D721Med (cell line): ENCODE measurements at places on chromosomes 13 and 19.

GRCh38 chr13:91520952-91521351 is 122.5 kb downstream of the GPC5 start:
- no peak for DNase-seq

DNA sequence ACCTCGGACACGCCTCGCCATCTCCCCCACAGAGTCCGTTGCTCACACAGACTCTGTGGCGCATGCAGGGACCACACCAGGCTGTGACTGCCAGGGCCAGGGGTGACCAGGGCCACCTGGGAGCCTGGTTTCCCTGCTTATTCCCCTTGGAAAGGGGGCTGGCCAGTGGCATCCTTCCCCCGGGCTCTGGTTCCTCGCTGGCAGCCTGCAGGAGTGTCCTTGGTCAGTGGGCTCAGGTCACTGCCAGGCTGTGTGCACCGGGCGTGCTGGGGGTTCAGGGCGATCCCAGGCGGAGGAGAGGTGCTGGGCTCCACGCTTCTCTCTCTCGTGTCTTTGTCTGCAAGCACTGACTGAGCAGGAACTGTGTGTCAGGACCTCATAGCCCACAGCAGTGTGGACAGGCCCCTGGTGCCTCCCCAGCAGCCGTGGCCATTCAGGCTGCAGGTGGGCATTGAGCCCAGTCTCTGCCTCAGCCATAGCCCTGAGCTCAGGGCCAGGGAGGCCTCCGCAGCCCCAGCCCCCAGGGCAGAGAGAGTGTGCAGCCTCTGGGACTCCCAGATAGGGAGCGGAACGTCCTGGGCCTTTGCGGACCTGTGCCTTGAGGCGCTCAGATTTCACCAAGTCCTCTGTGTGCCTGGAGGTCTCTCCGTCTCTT is 6.5 kb downstream of the PIAS4 start:
- DNase-seq = no peak

- DNase-seq = no peak
Observed at GRCh38 chr13:22214184-22214583, 543.3 kb downstream of the FGF9 start.

- no peak for DNase-seq
Observed at GRCh38 chr13:30019648-30020626, 169.5 kb upstream of the UBL3 start.

DNA sequence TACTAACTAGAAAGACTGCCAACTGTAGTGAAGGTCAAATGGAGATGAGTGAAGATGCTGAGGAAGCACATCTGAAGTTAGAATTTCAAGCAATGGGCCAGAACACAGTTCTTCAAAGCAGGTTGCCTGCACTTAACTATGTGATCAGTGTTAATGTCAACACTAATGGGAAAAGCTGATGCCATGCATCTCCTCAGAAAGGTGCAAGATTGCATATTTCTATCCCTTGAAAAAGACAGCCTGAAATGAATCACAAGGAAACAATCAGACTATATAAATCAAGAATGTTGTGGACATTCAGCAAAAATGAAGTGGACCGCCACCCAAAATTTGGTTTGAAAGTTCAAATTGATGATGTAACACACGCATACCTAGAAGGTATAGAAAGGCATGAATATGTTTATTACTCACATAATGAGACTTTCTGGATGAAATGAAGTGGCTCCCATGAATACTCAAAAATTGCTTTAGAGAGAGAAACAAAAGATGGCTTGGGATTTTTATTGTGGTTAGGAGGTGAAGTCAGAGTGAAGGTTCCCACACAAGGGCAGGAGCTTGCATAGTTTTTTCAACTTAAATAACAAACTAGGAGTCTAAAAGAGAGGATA is 522.4 kb downstream of the KCTD12 start:
- no peak for DNase-seq

DNA sequence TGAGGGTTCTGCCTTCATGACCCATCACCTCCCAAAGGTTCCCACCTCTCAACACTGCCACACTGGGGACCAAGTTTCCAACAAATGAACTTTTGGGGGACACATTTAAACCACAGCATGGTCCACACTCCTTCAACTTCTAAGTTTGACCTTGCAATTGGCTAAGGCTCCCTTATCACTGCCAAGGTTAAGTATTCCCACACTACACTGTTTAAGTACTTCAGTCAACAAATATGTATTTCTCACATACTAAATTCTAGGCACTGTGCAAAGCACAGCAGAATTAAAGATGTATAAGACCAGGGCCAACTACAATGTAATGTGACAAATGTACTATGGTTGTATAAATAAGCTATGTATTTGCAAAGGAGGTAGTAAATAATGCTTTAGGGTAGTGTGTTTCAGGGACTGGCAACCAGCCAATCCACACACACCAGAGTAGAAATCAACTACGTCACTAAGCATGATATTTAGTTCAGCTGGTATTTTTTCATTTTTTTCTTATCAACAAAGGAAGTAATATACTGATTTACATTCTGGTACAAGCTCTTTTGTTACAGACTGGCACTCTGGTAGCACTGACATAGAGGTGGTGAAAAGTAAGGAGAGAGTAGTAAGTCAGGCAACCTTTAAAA is 12.2 kb downstream of the NUFIP1 start:
- DNase-seq = no peak

DNA sequence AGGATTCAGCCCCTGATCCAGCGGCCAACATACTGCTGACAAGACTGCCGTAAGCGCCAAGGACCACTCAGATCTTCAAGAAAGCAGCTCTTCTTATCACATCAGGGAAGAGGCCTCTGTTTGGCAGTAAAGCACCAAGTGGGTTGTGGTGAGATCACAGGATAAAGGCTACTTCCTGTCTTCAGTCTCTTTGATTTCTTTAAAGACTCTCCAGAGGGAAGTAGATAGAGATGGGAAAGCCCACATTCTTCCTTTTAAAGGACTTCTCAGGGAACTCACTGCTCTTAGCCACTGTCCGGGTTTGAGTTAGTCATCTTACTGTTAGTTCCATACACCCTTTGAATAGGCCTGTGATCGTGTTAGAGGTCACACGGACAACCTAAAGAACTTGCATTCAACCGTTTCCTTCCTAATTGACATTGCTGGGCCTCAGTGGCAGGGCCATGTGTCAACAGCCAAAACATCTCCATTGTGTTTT is 47.2 kb upstream of the POMP start:
- no peak for DNase-seq

DNA sequence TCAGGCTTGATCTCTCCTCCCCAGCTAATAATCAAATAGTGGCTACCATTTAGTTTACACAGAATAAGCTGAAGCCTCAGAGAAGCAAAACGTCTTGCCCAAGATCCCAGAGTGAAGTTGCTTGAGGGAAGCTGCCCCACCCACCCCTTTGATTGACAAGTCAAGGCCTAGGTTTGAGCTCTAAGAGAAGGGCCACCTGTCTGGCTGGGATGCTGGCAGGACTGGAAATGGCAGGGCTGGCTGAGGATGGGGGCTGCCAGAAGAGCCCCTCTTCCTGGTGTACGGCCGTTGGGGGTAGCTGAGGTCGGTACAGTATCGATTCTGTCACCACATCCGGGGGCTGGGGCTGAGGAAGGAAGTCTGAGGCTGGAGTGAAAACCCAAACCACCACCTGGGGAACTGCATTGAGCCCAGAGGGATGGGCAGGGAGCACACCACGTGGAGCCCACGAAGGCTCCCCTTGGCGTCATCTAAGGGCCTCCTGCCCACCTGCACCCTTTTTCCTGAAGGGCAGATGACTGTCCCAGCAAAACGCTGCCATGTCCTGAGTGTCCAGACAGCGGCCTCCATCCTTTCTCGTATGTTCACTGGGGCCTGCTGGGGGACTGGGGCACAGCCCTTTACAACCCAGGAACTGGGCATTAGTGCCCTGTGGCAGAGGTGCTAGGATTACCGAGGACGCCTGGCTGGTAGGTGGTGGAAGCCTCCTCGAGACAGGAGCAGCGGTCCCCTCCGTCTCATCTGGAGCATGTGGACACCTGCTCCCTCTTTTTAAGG is 1.4 kb upstream of the PRKD2 start:
- DNase-seq = no peak
